IMR-90 (cell line): ENCODE measurements at places on chromosomes 4 and X. TPM values are rescaled to one million over a fixed set of nuclear protein-coding genes. Genes with fewer than 3 reads are reported as not detected.

PDE6B gene
- polyA plus RNA-seq = not detected in 2 replicates

GPR78 gene
- polyA plus RNA-seq = 0.07 and 0.10 TPM in 2 replicates

GYPA gene
- polyA plus RNA-seq = not detected in 2 replicates

ENOX2 gene
- 5.9 and 6.3 TPM in 2 replicates for polyA plus RNA-seq

ZCCHC18 gene
- 1.1 and 1.5 TPM in 2 replicates for polyA plus RNA-seq

SPANXB1 gene
- polyA plus RNA-seq = not detected in 2 replicates

MCUB gene
- polyA plus RNA-seq = 18.5 and 22.9 TPM in 2 replicates

NAP1L2 gene
- polyA plus RNA-seq = 0.03 TPM in 1 of 2 replicates, not detected in the other

AKAP14 gene
- not detected in 2 replicates for polyA plus RNA-seq

CLNK gene
- not detected in 2 replicates for polyA plus RNA-seq

COL4A6 gene
- 0.69 and 0.74 TPM in 2 replicates for polyA plus RNA-seq

DNAJB14 gene
- 12.9 and 14.8 TPM in 2 replicates for polyA plus RNA-seq

AWAT2 gene
- polyA plus RNA-seq = not detected in 2 replicates

HSFX1 gene
- polyA plus RNA-seq = 0.20 and 0.36 TPM in 2 replicates

TMEM47 gene
- 41.0 and 51.5 TPM in 2 replicates for polyA plus RNA-seq

TLR10 gene
- not detected in 2 replicates for polyA plus RNA-seq

TMEM33 gene
- 23.6 and 27.5 TPM in 2 replicates for polyA plus RNA-seq

PRDM5 gene
- polyA plus RNA-seq = 3.6 and 4.1 TPM in 2 replicates

FMR1 gene
- polyA plus RNA-seq = 8.2 and 12.2 TPM in 2 replicates

NCAPG gene
- 9.1 and 10.9 TPM in 2 replicates for polyA plus RNA-seq

TCEAL2 gene
- polyA plus RNA-seq = not detected in 2 replicates

CXCL1 gene
- polyA plus RNA-seq = 1.1 and 2.0 TPM in 2 replicates

POU4F2 gene
- polyA plus RNA-seq = not detected in 2 replicates

MSANTD1 gene
- 0.07 and 0.09 TPM in 2 replicates for polyA plus RNA-seq

GK gene
- 5.5 and 7.6 TPM in 2 replicates for polyA plus RNA-seq

IL3RA gene
- polyA plus RNA-seq = not detected in 2 replicates

STARD8 gene
- 2.3 and 2.5 TPM in 2 replicates for polyA plus RNA-seq

DRD5 gene
- polyA plus RNA-seq = not detected in 2 replicates

GAGE12F gene
- polyA plus RNA-seq = not detected in 2 replicates

RFC1 gene
- polyA plus RNA-seq = 15.9 and 18.4 TPM in 2 replicates

CT45A5 gene
- not detected in 2 replicates for polyA plus RNA-seq

HTN1 gene
- not detected in 2 replicates for polyA plus RNA-seq

CEP135 gene
- polyA plus RNA-seq = 2.2 and 2.7 TPM in 2 replicates

SMR3B gene
- not detected in 2 replicates for polyA plus RNA-seq

SNCA gene
- polyA plus RNA-seq = 0.46 and 0.59 TPM in 2 replicates

BEX5 gene
- polyA plus RNA-seq = not detected in 2 replicates

MSMO1 gene
- polyA plus RNA-seq = 29.5 and 42.1 TPM in 2 replicates

SYP gene
- 0.05 and 0.06 TPM in 2 replicates for polyA plus RNA-seq

LIMCH1 gene
- polyA plus RNA-seq = 0.89 and 1.1 TPM in 2 replicates

TEX13C gene
- not detected in 2 replicates for polyA plus RNA-seq

GALNTL6 gene
- not detected in 2 replicates for polyA plus RNA-seq

TCEAL7 gene
- 12.1 and 15.4 TPM in 2 replicates for polyA plus RNA-seq

LGI2 gene
- not detected in 2 replicates for polyA plus RNA-seq

OPHN1 gene
- 4.0 and 4.5 TPM in 2 replicates for polyA plus RNA-seq

DLG3 gene
- polyA plus RNA-seq = 11.0 and 14.2 TPM in 2 replicates

HAUS7 gene
- polyA plus RNA-seq = 25.9 and 27.7 TPM in 2 replicates

DCLK2 gene
- 13.2 and 15.5 TPM in 2 replicates for polyA plus RNA-seq

SUPT20HL2 gene
- polyA plus RNA-seq = not detected in 2 replicates

EVC gene
- 18.8 and 18.9 TPM in 2 replicates for polyA plus RNA-seq

FRAS1 gene
- polyA plus RNA-seq = 0.01 and 0.03 TPM in 2 replicates

ZRSR2 gene
- 9.0 and 11.3 TPM in 2 replicates for polyA plus RNA-seq

PABPC1L2A gene
- not detected in 2 replicates for polyA plus RNA-seq

RHOH gene
- not detected in 2 replicates for polyA plus RNA-seq

CCKAR gene
- not detected in 2 replicates for polyA plus RNA-seq

CASP3 gene
- 21.1 and 27.4 TPM in 2 replicates for polyA plus RNA-seq
